ENCODE measurements at places on chromosomes 1 and 21.

- DNase-seq: no peak
Observed at GRCh38 chr1:230594214-230594773, 48.0 kb upstream of the COG2 start.

DNA sequence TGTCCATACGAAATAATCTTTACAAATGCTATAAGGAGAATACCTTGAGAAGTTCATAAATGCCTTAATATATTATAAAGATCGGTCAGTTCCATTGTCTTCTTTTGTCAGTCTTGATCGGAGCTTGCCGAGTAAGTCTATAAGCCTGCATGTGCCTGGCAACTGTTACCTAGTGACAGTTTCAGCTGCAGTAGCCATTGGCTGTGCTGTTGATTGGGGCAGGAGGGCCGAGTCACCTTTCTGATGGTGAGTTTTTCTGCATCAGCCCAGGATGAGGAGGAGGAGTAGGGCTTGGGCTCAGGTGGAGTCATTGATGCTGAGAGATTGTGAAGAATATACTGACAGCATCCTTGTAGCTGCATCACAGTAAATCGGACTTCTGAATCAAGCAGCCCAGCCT lies 1.9 kb upstream of the GPR52 start:
- no peak for DNase-seq

GRCh38 chr1:6602669-6603237 lies at the start of gene KLHL21:
KLHL21 (minus strand) TSS chr1:6602869; CDS start chr1:6602817, 52 bp downstream.
- peak; percentile 80 for DNase-seq

- DNase-seq: no peak
Observed at GRCh38 chr1:230385158-230385450, 41.0 kb downstream of the PGBD5 start.

Data from SW 1271 (cell line).